ENCODE measurements at places on chromosomes 6 and 20.

GRCh38 chr6:159094444-159095252 is 49.9 kb upstream of the TAGAP start:
- DNase-seq: no peak

DNA sequence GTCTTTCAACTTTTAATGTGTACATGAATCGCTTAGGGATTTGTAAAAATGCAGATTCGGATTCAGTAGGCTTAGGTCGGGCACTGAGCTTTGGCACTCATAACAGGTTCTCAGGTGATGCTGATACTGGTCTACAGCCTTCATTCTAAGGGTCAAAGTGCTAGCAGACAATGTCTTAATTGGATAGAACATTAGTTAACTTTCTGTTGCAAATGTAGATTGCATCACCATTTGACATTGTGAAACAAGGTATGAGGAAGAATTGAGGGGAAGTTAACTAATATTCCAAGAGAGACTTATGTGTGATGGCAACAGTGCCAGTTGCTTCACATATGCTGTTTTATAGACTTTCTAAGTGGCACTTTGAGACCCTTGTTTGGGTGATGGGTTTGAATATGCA is 86.9 kb downstream of the MLIP start:
- no peak for DNase-seq

GRCh38 chr6:167702241-167702827 is 124.4 kb upstream of the AFDN start:
- no peak for DNase-seq

DNA sequence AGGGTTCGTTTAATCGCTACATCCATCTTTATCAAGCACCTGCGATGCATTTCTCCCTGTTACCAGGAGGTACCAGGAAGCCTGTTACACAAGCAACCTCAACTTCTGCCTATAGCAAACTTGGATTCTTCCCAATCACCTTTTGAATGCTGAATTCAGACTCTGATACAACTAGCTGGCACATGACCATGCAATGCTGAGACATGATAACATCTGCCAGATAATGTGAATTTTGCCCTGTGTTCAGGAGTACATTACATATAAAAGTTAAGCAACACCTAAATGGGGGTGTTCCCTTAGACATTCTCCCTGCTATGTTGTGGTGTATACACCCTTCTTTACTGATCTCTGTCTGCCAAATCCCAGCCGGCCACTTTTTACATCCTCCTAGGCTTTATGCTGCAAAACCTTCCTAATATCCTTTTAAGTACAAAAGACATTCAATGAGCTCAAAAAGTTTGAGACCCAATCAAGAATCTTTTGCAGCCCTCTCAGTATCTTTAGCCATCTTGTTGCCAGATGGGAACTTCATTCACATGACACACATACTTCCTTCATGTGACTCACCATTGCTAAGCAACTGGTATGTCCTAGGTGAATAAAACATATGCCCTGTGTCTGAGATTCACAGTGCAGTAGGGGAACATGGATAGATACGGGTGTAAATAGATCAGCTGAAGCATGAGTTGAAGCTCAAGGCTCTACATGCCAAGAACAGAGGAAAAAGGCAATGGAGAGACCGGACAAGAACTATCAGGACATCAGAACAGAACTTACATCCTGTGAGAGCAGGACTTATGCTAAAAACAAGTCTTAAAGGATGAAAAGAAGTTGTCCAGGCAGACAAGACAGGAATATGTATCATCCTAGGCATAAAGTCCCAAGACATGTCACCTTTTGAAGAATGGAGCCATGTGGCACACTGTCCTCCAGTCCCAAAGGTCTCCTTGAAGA is 84.3 kb downstream of the ZHX3 start:
- DNase-seq: peak; percentile 49

DNA sequence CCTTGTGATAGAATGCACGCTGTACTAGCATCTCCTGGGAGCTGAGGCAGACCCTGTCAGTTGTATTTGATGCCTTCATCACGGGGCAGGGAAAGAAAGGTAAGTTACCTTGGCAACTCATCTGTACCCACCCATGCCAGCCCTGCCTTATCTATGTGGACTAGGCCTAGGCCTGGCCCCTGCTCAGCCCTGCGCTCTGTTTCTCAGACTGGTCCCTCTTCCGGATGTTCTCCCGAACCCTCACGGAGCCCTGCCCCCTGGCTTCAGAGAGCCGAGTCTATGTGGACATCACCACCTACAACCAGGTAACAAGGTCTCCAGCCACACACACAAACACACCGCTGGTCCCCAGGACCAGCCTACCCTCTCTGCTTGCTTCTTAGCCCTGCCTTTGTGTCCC is 4.2 kb downstream of the PIGT start:
- DNase-seq: no peak

- DNase-seq: no peak
Observed at GRCh38 chr6:144017166-144018094, 9.4 kb upstream of the PLAGL1 start.

DNA sequence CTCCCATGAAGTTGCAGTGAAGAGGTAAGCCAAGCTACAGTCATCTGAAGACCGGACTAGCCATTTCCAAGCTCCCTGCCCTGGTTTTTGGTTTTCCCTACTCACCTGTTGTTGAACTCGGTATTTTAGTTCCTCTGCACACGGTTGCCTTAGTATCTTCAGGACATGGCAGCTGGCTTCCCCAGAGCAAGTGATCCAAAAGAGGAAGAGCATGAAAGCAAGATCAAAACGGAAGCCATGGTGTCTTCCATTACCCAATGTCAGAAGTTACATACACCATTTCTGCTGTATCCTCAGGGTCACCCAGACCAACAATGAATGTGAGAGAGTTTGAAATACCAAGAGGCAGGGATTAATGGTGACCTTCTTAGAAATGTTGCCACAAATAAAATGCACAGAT is 276.6 kb upstream of the CNR1 start:
- no peak for DNase-seq

DNA sequence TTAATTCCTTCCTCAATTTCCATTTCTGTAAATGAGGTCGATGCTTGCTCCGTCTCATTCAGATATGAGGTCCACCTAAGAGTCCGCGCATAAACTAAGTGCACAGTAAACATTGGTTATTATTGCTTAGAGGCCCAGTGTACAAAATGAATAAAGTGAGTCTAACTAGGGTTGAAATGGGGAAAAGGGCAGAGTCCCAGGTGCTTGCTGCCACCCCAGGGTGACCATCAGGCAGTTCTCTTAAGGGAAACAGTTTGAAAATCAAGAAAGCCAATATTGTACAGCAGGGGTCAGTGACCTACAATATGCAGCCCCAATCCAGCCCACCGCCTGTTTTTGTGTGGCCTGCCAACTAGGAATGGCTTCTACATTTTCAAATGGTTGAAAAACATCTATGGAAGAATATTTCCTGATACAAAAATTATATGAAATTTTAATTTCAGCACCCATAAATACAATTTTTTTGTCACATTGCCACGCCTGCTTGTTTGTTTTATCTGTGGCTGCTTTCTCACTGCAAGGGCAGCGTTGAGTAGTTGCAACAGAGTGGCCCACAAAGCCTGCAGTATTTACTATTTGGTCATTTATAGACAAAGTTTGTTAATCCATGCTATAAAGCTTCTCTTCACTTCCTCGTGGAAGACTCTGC is 43.3 kb downstream of the SLC13A3 start:
- no peak for DNase-seq

DNA sequence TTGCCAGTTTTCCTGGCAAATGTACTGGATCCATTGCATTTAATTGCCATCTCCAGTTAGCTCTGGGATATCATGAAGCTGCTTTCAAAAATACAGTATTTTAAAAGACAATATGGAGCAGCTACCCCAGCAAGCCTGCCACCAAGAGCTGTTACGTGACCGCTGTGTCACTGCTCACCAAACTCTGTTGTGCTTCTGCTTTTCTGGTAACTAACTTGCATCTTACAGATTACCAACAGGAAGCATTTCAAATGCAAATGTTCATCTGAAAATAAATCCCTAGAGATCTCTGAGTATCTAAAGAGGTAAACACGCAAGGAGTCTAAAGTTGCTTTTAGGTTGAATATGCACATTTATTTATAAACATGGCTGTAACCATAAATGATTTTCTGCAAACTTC is 1008.3 kb downstream of the KIF16B start:
- DNase-seq: no peak
